ENCODE measurements at places on chromosomes 7 and 10. TPM values are rescaled to one million over a fixed set of nuclear protein-coding genes. Genes with fewer than 3 reads are reported as not detected.
A peak's percentile ranks its signal among the peaks of the same experiment; 100 is the strongest.

DNA sequence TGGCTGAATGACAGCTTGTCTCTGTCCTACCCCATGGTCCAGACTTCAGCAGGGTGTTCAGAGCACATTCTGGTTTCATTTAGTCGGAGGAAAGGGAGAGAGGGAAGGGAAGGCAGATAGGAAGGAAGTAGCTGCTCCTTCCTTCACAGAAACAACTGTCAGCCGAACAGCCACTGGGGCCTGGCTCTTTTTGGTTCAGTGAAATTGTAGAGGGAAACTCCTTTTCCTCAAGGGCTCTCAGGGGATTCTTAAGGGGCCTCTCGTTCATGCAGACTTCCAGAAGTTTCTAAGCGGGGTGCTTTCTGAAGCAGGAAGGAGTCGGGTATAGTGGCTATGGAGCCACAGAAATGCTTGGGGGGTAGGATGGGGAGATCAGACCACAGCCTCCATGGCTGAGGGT lies 56.4 kb downstream of the TLL2 start:
- DNase-seq, result no peak

The KLLN gene
- 0.80 TPM for polyA plus RNA-seq

GRCh38 chr10:28676326-28676967 lies 874 bp upstream of the BAMBI start:
- no peak for DNase-seq

GRCh38 chr7:133910761-133911160 lies 216.4 kb upstream of the LRGUK start:
- no peak for DNase-seq

The NUTM2E gene
- polyA plus RNA-seq, result 0.73 TPM

The GPR141 gene
- 1.0 TPM for polyA plus RNA-seq

DNA sequence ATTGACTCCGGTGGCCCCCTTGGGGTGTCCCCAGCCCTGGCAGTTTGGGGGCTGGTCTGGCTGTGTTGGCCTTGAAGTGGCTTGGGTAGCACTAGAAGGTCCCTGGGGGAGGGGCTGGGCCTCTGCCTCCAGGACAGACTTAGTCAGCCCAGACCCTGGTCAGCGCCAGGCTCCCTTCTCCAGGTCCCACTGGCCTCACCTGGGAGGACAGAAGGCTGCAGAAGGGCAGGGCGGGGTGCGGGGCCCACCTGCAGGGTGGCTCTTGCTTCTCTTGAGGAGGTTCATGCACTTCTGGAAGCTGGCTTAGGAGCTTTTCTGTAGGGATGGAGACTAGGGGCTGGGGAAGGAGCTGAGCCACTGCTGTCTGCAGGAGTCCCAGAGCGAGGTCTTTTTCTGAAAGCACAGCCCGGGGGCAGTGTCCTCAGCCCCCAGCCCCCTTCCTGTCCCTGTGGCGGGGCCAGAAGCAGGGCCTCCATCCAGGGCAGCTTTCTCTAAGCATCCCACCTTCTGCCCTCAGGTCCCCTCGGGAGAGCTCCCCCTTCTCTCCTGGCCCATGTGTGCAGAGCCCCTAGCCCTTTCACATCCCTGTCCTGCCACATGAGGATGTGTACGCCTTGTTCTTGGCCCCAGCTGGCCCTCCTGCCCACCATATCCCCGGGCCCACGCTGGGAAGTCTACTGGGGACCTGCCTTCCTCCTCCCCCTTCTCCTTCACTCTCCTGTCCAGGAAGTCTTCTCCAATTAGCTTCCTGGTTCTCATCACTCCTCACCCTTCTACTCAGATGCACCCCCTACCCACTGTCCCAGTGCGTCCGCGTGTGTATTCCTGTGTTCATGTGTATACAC lies 11.0 kb downstream of the TBATA start:
- DNase-seq, result peak; percentile 54

The WDFY4 gene
- polyA plus RNA-seq, result 39.0 TPM

- no peak for DNase-seq
Measured at GRCh38 chr7:97418312-97418711, 300.8 kb downstream of the SDHAF3 start.

DNA sequence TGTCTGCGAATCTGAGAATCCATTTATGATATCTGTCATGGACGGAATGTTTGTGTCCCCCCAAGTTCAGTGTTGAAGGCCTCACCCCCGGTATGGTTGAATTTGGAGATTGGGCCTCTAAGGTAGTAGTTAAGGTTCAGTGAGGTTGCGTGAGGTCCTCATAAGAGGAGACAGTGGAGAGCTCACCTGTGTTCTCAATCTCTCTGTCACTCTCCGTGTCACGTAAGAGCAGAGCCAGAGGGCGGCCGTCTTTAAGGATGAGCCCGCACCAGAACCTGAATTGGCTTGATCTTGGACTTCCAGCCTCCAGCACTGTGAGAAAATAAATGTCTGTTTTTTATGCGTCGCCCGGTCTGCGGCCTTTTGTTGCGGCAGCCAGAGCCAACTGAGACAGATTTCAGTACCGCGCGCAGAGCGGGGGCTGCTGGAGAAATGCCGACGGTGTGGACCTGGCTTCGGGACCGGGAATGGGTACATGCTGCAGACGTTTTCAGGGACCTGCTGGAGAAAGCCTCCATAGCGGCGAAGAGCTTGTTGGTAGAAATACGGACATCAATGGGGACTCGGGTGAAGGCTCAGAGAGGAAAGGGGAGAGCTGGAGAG lies 40.2 kb downstream of the WDR37 start:
- no peak for DNase-seq

- DNase-seq, result no peak
Measured at GRCh38 chr7:21942955-21943354, 2.7 kb downstream of the CDCA7L start.

The BAMBI gene
- 4.9 TPM for polyA plus RNA-seq

The OR13A1 gene
- polyA plus RNA-seq, result 0.94 TPM

The AGAP5 gene
- polyA plus RNA-seq, result 5.8 TPM

The FAM25A gene
- polyA plus RNA-seq, result not detected

- DNase-seq, result no peak
Measured at GRCh38 chr7:135537453-135537852, 20.3 kb upstream of the NUP205 start.

The ATG9B gene
- 1.8 TPM for polyA plus RNA-seq

- DNase-seq, result no peak
Measured at GRCh38 chr10:16586358-16587138, 64.9 kb upstream of the C1QL3 start.

The COL13A1 gene
- 10.4 TPM for polyA plus RNA-seq

GRCh38 chr10:119250641-119251314 lies 43.4 kb downstream of the GRK5 start:
- peak; percentile 17 for DNase-seq

GRCh38 chr10:119693262-119693957 lies 32.4 kb upstream of the INPP5F start:
- DNase-seq, result no peak

- DNase-seq, result no peak
Measured at GRCh38 chr7:94332571-94332970, 62.1 kb upstream of the COL1A2 start.

The CYP2C18 gene
- polyA plus RNA-seq, result not detected

GRCh38 chr7:25132430-25132829 lies 7.4 kb upstream of the CYCS start:
- DNase-seq, result no peak

DNA sequence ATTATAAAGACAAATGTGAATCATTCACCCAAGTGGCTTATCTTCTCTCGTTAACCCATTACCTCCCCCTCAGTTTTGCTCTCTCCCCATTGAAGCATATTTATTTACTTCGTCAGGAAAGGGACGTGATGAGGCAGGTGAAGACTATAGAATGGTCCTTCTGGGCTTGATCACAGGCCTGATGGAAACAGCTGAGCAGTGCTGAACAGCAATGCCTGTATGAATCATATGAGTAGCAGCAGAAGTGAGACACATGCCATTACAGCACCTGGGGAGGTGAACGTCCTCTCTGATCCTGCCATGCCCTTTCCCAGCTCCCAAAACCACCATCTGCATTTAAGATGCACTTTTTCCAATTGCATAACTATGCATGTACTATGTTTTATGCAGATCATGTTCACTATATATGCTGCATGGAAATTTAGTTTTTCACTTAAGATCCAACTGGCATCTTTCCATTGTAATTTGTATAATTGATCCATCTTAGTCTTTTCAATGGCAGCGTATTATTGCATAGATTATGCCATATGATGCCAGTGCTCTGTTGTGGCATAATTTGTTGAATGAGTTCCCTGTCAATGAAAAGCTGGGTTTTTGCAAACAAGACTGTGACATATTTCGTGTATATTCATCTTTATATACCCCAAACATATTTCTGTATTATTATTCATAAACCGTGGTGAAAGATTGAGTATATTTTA lies 105.3 kb downstream of the CXCL12 start:
- DNase-seq, result no peak

DNA sequence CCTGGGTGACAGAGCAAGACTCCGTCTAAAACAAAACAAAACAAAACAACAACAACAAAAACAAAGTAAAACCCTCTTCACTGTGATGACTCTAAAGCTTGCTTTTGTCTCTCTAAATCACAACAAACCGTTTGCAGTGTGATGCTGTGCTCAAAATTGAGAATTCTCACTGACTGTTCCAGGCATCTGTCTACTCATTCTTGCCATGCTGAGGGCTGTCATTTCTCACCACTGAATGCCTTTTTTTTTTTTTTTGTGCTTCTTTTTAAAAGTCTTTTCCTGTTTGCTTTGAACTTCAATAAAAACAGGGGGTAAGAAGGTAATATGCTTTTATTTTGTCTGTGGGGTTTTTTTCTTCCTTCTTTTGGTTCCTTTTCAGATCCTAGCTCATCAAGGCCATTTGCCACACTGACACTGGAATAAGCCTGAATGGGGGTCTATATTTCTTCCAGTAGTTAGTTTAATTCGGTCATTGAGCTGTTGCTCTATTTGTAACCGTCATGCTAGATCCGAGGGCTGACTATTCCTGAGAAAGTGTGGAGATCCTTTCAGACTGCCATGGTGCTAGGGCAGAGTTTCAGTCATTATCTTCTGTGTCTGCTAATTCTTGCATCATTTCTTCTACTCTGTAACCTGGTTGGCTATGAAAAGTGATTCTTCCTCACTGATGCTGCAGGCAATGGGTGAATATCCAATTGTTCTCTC lies 10.6 kb downstream of the FAS start:
- DNase-seq, result no peak

The GIMAP5 gene
- 75.9 TPM for polyA plus RNA-seq

The TEX47 gene
- polyA plus RNA-seq, result not detected

DNA sequence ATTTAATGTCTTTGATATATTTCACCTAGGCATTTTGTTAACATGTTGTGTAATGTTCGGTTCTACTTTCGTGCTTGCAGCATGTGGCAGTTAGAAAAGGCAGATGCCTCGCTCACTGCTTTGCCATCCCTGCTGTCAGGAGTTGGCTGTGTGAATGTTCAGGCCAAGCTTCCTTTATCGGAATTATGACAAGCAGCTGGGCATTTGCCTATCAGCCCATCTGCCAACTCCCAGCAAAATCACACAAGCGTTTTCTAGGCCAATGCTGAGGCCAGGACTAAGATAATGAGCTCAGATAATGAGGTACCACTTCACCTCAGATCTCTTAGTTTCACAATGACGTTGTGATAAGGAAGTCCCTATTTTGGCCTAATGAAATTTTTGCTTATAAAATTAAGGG lies 212.7 kb upstream of the FAM3C start:
- no peak for DNase-seq

DNA sequence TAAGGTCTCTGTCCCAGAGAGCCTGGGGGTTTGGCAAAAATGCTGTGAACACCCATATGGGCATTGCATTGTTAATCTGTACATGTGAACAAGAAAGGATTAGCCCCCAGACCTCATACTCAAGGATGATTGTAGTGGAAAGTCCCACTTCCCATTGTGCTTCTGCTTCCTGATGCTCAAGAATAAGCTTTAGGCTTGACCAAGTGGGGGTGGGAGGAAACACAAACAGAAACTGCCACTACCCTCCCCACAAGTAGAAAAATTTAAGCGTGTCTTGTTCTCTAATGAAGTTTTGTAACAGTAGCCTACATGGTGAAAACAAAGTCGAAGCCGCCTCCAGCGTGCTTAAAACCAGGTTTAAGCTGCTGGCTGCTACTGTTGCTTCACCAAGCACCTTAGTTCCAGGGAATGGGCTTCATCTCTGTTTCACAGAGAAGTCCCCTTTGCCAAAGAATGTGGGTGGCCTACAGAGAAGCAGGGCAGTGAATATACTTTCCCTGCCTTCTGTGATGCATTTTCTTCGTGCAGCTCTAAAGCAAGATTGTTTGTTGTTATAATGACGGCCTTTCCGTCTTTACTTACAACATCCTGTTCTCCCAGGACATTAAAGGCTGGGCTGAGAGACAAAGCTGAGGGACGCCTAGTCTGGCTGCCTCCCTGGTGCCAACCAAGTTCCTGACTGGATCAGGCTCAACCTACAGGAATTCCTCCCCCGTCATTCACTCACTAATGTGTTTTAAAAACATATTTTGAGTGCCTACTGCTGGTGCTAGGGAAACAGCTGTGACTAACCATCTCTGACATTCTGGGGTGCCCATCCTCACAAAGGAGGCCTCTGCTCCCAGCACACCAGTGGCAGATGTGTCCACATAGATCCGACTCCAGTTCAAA lies 32.1 kb upstream of the CCSER2 start:
- no peak for DNase-seq

DNA sequence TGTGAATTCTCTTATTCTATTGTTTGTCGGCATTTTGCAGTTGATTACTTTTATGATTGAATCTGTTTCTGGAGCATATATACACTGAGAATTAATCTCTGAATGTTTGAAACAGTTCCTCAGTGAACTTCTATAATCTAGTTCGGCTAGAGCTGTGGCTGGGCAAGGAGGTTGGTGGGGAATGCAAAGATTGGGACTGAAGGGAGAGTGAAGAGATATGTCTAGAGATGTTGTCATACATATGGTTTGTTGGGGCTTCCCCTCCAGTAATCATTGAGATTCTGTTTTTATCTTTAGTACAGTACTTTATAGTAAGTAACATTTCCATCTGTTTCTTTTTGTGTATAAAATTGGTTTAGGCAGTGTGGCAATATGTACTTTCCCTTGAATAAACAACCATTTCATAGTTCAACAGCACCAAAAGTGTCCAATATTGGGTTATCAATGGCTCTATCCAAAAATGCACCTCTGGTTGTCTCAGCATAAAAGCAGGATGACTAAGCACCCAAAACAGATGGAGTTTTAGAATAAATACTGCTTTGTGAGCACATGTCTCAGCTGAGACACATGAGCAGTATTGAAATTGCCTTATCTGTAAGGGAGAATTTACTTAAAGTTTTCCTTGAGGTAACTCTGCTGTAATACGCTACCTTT lies 36.7 kb downstream of the WAC start:
- no peak for DNase-seq

GRCh38 chr7:134515569-134516468 lies 11.5 kb upstream of the AKR1B10 start:
- no peak for DNase-seq

DNA sequence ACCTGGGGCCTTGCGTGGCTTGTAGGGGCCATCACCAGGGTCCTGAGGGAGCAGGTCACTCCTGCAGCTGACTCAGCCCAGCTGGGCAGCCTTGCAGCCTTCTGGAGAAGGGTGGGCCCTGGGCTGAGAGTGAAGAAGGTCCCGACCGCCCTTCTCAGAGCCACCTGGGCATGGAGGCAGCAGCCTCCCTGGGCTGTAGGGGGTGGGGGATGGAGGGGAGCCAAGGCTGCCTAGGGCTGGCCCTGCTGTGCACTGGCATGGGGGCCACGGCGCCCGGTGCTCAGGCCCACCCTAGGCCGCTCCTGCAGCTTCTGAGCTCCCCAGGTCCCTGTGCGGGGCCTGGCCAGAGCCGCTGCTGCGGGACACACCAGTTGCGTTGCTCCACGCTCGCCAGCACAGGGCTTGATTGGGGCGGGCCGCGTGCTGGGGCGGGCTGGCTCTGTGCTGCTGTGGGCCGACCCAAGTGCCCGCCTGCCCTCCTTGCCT lies 63.6 kb upstream of the NKX6-2 start:
- DNase-seq, result peak; percentile 41

All from spleen (tissue), 13 donors.